ENCODE measurements at places on chromosomes 3 and 15.
A peak's percentile ranks its signal among the peaks of the same experiment; 100 is the strongest.

- no peak for DNase-seq
Observed at GRCh38 chr15:38182900-38183299, 69.7 kb upstream of the SPRED1 start.

DNA sequence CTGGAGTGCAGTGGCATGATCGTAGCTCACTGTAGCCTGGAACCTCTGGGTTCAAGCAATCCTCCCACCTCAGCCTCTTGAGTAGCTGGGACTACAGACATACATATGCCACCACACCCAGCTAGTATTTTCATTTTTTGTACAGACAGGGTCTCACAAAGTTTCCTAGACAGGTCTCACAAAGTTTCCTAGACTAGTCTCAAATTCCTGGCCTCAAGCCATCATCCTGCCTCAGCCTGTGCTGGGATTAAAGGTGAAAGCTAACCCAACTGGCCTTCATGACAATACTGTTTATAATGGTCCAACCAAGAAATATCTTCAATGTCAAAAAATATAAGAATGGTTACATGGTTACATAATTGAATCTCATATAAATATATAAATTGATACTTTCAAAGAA, 24.0 kb downstream of the GPR176 start:
- no peak for DNase-seq

GRCh38 chr15:78734451-78735064, 76.7 kb downstream of the ADAMTS7 start:
- no peak for DNase-seq

DNA sequence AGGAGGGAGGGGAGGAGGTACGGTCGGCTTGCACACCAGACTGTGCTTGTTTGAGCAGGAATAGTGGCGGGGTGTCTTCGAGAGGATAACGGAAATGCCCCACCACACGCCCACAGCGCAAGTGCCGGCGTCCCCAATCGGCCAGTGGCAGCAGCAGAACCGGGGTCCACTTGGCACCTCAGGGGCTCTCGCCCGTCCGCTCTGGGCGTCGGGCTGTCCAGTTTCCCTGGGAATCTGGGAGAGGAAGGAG, 53.7 kb downstream of the CCDC54 start:
- peak; percentile 45 for DNase-seq

GRCh38 chr3:100737334-100737733, 28.0 kb downstream of the TFG start:
- DNase-seq = no peak

GRCh38 chr3:102545276-102545675, 110.5 kb downstream of the ZPLD1 start:
- no peak for DNase-seq

DNA sequence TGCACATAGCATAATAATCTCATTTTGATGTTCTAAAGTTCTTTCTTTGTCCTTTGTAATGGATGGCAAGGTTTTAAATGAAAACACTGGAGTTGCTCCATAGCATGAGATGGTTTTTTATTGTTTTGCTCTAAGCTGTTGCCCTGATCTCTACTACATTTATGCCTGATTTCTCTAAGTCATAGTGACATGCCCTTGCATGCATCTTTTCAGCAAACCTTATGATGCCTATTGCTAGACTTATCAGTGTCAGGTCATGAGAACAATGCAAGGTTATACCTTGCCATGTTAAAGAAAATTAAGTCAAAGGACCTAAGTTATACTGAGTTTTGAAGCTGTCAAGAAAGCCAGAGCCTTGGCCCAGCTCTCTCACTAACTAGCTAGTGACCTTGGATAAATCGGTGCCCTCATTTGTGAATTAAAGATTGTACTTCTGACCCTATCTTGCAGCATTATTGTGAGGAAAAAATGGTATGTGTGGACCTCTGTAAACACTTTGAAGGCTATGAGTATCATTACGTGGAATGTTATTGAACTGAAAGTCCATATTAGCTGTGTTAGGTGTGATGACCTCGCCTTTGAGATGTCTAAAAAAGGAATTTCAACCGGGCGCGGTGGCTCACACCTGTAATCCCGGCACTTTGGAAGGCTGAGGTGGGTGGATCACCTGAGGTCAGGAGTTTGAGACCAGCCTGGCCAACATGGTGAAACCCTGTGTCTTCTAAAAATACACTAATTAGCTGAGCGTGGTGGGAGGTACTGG, 256.4 kb upstream of the UBE2E1 start:
- DNase-seq = no peak

DNA sequence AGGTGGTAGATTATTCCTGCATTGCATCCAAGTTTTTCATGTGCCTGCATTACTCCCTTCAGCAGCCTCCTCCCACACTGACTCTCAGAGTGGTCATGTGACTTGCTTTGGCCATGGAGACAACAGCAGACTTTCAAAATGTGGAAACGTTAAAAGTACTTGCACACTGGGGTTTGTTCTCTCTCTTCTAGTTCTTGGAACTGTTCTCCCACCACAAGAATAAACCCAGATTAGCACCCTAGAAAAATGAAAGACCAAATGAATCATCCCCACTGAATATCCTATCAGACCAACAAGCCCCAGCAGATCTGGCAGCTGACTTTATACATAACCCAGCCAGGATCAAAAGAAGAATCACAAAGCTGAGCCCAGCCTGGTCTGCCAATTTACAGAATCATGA, 398.5 kb downstream of the VPS13C start:
- no peak for DNase-seq

DNA sequence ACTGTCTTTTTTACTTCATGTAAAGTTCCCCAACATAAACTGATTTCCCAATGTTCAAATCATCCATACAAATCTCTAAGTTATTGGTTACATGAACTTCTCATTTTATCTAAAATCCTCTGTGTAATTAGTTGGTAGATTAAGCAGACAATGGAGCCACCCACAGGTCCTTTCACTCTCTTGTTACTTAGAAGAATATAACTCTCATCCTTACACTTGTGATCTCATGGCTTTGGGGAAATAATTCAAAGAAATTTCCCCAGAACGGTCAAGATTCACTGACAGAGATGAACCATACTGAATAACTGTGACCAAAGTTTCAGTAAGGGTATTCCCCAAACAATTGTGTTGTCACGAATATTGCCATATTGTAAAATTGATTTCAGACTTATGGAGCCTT, 1102.6 kb upstream of the EPHA6 start:
- no peak for DNase-seq

- no peak for DNase-seq
Observed at GRCh38 chr3:157156837-157157635, 2.9 kb downstream of the CCNL1 start.

DNA sequence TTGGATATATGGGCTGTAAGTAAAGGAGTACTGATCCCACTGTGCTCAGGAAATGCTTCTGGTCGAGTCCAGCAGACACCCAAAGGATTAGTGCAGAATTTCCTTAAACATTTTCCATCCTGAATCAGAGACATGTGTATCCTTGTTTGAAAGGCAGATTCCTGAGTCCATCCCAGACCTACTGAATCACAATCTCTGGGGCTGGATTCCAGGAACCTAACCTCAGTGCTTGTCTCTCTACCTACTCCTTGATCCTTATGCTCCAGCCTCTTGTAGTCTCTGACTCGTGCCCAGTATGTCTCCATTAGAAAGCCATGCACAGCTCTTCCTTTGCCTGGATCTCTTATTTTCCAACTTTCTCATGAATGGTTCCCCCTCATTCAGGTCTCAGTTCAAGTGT, 585.8 kb downstream of the NLGN1 start:
- no peak for DNase-seq

DNA sequence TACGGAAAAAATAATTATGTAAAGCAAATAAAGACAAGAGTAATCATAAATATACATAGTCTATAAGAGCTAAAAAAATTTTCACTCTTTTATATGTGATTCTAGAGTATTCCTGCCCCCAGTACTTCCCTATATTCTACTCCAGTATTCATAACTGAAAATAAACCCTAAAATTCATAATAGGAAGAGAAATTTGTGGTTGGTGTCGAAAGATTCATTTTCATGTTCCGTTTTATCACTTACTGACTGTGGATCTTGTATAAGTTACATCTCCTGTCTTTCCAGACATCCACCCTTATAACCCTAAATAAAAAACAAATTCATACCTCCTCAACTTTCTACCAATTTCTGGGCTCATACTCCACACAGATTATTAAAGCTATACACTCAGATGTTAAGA, 16.0 kb upstream of the MBNL1 start:
- no peak for DNase-seq

- DNase-seq = no peak
Observed at GRCh38 chr3:69121950-69122349, 445 bp downstream of the LMOD3 start.

DNA sequence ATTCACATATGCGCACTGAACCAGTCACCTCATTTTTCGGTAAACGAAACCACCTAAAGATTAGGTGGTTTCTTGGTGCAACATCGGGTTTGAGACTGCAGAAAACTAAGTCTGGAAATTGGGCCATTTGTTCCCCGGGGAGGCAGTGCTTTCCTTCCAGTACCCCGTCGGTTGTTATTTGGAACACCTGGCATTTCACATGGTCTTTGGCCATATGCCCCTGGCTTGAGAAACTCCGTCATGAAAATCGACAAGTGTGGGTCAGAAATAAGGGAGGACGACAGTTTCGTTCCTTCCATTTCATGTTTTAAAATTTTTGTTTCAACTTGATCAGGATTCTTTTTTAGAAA, 544 bp upstream of the GATM start:
- no peak for DNase-seq

- no peak for DNase-seq
Observed at GRCh38 chr3:54968546-54969172, 40.8 kb upstream of the LRTM1 start.

- DNase-seq = no peak
Observed at GRCh38 chr3:190840146-190840545, 22.3 kb downstream of the GMNC start.

Data from stimulated activated CD4-positive, alpha-beta T cell treated with anti-CD3 and anti-CD28 coated beads, Interleukin-2, amount 100 ng/mL, for 24 hours (primary cell).